ENCODE measurements at places on chromosomes 6 and 20.

DNA sequence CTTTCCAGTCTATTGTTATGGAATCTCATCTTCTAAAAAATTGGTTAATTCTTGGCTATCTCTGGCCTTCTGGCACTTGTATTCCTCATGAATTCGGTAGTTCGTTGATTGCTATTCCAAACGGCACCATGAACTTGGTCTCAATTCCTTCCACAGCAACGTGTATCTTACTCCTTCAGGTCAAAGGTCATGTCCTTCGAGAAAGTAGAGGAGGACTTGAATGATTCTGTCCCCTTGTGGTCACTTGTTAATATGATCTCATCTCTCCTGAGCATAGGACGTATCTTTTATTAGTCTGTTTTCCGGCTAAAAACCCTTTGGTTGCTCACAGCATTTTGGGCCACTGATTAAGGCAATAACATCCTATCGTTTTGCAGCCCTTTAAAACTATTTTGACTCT lies 9.4 kb downstream of the TLDC2 start:
- no peak for DNase-seq

- DNase-seq: no peak
Observed at GRCh38 chr6:53718597-53719460, 53.3 kb upstream of the KLHL31 start.

DNA sequence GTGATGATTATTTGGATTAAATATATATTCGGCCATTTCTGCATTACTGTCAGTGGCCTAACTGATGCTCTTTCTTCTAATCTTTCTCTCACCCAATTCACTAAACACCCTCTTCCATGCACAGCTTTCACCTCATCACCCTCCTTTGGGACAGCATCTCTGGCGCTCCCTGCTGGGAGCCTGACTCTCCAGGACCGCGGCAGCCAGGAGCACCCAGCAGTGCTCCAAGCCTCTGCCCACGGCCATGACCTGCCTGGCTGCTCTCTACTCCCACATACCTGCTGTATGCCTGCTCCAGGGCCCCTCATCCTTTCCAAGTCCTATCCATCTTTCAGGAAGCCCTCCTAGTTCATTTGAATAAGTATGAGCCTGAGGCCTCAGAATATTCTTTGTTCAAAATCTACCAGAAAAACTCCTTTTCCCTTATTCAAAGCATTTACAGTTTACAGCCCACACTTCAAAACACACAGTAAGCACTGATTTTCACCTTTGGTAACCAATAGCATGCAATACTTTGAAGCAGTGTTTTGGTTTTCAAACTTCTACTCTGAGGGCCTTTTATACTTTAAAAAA lies 15.2 kb downstream of the CTCFL start:
- no peak for DNase-seq

- no peak for DNase-seq
Observed at GRCh38 chr6:115443825-115444478, 616.7 kb downstream of the FRK start.

- peak; percentile 52 for DNase-seq
Observed at GRCh38 chr6:73234733-73235132, 9.4 kb upstream of the KHDC1L start.

DNA sequence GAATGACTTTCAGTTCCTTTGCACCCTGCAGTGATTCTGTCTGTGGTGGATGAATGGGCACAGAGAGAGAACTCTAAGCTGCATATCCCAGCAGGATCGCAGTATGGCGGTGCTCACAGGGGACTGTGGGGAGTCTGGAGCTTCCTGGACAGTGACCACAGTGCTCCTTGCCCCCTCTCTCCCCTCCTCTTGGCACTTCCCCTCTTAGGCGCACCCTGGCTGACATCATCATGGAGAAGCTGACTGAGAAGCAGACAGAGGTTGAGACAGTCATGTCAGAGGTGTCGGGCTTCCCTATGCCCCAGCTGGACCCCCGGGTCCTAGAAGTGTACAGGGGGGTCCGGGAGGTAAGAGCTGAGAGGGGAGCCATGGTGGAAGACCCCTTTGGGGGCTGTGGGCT lies 8.6 kb downstream of the BYSL start:
- no peak for DNase-seq

DNA sequence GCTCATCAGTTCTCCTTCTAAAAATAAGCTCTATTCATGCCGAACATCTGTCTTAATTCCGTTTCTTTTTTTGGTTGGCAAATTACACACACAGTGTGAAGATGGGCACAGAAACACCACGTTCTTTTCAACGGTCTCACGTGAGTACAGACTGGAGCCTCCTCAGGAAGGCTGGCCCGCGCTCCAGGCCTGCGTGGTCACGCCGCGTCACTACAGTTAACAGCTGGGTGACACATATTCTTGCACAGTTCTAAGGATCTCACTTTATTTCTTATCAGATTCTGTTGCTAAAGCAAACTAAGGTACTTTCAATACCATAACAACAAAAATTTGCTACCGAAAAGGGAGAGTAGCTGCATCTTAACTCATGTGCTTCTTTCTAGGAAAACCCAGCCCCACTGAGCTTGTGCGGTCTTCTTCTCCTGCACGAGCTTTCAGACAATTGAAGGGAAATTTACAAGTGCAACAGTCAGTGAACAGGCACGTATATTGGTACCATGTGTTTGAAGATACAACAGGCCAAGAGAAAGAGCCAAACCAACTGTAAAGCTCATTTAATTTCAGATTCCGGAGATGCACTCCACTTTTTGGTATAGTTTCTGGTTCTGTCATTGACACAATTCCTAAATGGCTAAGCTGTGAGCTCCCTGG lies 55.6 kb upstream of the MPC1 start:
- no peak for DNase-seq

- DNase-seq: no peak
Observed at GRCh38 chr20:44020406-44021148, 105.9 kb downstream of the TOX2 start.

GRCh38 chr20:40499391-40499790 lies 189.6 kb downstream of the MAFB start:
- DNase-seq: no peak

GRCh38 chr6:136014454-136015437 lies 163.2 kb downstream of the PDE7B start:
- DNase-seq: peak; percentile 99

DNA sequence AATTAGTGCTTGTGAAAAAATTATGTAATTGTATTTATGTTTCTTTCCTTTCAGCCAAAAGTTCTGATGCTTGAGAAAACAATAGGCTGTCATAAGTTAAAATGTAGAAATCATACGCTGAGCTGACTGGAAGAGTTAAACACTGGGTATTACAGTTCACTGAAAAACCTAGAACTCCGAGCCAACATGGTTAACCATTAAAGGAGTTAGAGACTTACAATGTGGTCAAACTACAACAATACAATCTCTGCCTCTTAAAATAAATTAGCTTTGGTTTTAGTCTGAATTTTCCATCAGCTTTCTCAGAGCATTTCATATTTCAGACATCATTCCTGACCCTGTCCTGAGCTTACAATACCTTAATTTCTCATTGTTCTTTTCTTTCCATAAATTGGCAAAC lies 91.0 kb downstream of the COL12A1 start:
- no peak for DNase-seq

DNA sequence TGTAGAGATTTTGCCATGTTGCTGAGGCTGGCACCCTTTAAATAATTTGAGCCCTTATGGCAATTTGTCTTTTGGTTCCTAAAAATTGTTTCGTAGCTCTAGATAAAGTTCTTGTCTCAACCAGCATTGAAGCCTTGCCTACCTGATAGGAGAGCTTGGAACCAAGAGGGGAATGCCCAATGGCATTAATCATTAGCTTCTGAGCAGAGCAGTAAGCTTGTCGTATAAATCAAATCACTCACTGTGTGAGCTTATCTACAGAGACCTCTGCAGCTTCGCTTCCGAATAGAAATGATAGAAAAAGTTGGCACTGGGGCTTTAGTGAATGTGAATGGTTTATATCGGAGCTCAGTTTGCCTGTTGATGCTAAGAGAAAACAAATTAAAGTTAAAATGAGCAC lies 10.7 kb downstream of the ANKRD6 start:
- DNase-seq: no peak

- DNase-seq: peak; percentile 49
Observed at GRCh38 chr6:41424370-41425058, 89.1 kb downstream of the NCR2 start.

- DNase-seq: no peak
Observed at GRCh38 chr6:98653179-98653578, 181.2 kb upstream of the POU3F2 start.

DNA sequence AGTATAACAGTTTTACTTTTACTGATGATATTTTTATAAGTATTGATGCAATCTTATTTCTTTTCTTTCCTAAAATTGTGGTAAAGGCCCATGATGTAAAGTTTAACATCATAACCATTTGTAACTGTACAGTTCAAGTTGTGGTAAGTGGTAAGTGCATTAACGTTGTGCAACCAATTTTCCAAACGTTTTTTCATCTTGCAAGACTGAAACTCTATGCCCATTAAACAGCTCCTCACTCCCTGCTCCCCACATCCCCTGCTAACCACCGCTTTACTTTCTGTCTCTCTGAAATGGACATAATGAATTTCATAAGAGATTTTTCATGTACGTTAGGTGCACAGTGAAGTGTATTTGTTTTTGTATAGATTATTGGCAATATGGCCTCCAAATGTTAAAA lies 106.0 kb downstream of the PACRG start:
- no peak for DNase-seq

- no peak for DNase-seq
Observed at GRCh38 chr6:149270616-149271015, 46.9 kb upstream of the TAB2 start.

- peak; percentile 83 for DNase-seq
Observed at GRCh38 chr6:23180504-23181293, 611.3 kb downstream of the HDGFL1 start.

DNA sequence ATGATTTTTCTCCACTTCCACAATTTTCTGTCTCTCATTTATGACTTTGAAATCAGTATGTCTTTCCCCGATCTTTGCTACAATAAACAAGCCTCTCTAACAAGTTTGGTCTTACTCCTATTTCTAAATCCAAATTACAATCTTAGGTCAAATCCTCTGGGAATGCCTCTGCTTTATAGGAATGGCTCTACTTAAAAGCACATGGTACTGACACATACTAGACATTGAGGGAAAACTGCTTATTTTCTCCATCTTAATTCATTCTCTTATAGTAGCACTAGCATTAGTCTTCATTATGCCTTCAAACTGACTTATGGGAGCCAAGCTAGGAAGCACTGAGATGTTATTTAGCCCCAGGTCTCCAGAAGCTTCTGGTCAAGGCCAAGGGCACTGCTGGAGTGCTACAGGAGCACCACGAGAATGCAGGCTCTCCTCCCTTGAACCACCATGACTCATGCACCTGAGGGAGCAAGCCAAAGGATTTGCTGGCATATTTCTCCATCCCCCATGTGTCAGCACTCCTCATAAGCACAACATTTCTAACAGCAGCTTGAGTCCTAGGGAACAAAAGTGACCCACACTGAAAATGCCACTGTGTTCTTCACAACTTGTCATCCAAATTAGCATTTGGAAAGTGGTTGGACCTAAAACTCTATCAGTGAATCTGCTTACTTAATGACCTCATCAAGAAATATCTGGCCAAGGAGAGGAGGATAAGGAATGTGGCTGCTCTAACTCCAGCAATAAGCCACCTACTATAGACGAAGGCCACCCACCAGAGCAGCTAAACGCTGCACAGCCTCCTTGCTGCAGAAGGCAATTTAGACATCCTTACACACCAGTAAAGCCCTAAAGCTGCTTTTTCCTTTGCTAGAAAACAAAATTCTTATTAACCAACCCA lies 156.8 kb upstream of the KCNQ5 start:
- peak; percentile 33 for DNase-seq

DNA sequence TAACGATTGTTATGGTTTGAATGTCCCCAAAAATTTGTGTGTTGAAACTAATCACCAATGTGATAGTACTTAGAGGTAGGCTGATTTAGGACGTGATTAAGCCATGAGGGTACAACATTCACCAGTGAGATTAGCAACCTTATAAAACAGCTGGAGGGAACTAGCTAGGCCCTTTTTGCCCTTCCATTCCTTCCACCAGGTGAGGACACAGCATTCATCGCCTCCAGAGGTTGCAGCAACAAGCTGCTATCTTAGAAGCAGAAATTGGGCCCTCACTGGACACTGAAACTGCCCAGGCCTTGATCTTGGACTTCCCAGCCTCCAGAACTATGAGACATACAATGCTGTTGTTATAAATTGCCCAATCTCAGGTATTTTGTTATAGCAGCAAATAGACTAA lies 340.7 kb upstream of the JARID2 start:
- DNase-seq: no peak

GRCh38 chr6:150314230-150315188 lies 54.3 kb upstream of the IYD start:
- no peak for DNase-seq

- no peak for DNase-seq
Observed at GRCh38 chr6:2578767-2579166, 172.0 kb downstream of the MYLK4 start.

- no peak for DNase-seq
Observed at GRCh38 chr6:51099201-51099600, 280.5 kb downstream of the TFAP2B start.

DNA sequence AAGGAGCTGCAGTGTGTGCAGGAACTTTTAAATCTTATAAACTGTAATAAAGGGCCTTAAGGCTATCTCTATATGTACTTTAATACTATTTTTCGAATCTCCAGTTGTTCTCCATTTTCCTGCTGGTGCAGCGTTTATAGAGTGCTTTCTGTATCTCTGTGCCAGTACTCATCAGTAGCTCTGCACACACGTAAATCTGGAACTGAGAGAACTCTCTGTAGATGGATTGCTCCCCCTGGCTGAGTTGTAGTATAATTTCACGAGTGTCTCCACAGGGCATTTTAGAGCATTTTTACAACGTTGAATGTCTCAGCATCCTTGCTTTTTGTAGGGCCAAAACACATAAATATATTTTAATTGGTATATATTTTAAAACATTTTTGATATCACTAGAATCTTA lies 256.5 kb downstream of the TRDN start:
- DNase-seq: no peak

GRCh38 chr20:56511926-56512325 lies 12.6 kb upstream of the FAM209A start:
- DNase-seq: no peak

DNA sequence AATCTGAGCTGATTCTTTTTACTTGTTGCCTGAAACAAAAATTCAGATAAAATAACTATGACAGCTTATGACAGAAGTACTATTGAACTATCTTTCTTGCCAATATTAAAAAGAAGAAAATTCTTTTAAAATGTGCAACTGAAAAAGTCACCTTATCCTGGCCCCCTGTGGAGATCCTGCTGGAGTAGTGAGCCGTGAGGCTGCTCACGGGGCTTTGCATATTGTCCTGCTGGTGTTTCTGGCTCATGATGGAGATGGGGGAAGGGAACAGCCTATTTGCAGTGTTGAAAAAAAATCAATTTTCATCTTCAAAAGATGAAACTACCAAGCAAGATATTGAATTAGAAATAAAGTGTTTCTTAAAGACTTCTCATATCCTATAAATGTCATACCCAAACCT lies 216.0 kb downstream of the SAMD5 start:
- no peak for DNase-seq

DNA sequence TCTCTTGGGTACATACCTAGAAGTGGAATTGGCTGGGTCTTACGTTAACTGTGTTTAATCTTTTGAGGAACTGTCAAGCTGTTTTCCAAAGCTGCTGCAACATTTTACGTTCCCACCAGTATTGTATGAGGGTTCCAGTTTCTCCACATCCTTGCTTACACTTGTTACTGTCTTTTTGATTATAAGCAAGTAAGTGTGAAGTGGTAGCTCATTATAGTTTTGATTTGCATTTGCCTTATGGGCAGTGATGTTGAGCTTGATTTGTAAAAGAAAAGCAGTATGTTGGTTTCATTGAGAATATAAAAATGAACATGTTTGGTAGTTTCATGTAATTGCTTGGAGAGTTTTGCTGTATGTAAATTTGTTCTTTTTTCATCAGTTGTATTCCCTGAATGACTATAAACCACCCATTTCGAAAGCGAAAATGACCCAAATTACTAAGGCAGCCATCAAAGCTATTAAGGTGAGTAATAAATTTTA lies 40.4 kb downstream of the SCAF8 start:
- no peak for DNase-seq

Measured in fibroblast of skin of left biceps (primary cell).